AG08395 (cell line): ENCODE measurements at places on chromosomes 5 and 9.

GRCh38 chr9:3367185-3367584, 158.6 kb downstream of the RFX3 start:
- DNase-seq: no peak

- DNase-seq: peak; percentile 47
These were observed 259.5 kb downstream of the EBF1 start for GRCh38 chr5:158840193-158840592.

DNA sequence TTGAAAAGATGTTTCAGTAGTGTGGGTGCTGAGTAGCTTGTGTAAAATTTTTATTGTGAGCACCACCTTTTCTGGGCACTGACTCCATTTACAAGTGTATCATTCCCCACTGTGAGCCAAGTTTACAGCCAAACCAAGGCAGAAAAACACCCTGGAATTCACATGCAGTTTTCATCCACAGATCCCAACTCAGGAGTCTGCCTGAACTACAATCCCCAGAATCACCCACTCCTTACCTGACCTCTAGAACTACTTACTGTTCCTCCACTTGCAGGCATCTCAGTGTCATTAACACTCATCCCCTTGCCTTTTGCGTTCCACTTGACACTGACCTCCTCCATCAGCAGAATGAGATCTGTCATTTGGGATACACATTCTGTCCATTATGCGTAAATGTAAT, 2042.6 kb upstream of the CDH6 start:
- no peak for DNase-seq

GRCh38 chr5:34570143-34570542, 86.0 kb upstream of the RAI14 start:
- DNase-seq: no peak

DNA sequence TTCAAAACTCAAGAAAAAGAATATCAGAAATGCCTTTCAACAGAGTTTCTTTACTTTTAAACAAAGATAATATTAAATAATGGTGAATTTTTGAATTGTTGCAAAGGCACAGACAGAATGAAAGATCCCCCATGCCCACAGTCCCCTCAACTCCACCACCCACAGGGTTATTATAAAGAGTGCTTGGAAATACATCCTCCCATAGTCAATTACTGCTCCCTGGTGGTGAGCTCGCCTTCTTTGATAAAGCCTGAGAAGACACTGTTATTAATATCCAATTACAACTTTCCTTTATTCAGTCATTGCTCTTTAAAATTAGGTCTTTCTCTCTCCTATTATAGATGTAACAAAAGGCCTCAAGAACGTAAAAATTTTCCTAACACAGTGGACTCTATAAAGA, 490.2 kb upstream of the RORB start:
- no peak for DNase-seq

- no peak for DNase-seq
These were observed 9.4 kb downstream of the APTX start for GRCh38 chr9:32991897-32992594.

DNA sequence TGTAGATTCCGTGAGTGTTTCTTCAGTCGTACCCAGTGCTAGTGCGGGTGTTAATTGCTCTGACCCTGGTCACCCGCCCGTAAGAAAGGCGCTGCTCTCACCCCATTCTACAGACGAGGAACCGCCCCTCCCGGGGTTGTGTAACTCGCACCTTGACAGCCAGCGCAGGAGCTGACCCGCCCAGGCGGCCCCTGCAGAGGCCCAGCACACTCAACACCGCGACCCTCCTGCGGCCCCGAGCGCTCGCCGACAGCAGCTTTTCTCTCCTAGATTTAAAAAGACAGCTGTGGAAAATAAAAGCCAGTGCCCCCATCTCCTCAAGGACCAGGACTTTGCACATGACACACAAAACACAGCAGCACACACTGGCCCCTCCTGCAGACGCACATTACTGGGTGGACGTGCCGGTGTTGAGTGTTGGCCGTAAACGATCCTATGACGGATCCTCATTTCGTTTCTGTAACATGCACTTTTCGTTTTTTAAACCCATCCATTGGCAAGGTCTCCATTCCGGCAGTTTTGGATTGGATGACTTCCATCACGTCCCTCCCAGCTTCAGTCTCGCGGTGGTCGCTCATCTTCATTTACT, 22.9 kb downstream of the OR2V2 start:
- no peak for DNase-seq

GRCh38 chr5:37988454-37989046, 148.7 kb upstream of the GDNF start:
- DNase-seq: no peak

- DNase-seq: no peak
These were observed 553.1 kb downstream of the LRRC70 start for GRCh38 chr5:63131626-63132285.

- DNase-seq: peak; percentile 9
These were observed 700 bp downstream of the CDO1 start for GRCh38 chr5:115815693-115816225.

DNA sequence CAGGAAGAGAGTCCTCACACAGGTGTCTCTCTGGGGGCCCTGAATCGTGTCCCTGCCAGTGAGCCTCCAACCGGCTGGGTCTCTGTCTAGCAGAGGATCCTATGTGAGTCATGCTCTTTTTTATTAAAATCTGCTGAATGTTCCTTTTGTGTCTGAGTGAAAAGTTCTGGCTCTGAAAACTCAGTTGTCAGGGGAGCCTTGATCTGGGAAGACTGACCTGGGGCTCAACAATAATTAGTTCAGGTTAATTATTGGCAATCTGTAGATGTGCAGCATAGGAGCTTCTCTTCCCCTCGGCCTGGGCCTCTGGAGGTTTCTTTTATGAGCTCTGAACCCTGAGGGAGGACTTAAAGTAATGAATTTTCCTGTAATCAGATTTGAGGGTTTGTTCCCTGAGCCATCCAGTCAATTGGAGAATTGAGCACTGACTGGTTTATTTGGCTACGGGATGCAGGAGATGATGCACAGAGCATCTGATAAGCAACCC, 45.2 kb downstream of the ALG2 start:
- no peak for DNase-seq

DNA sequence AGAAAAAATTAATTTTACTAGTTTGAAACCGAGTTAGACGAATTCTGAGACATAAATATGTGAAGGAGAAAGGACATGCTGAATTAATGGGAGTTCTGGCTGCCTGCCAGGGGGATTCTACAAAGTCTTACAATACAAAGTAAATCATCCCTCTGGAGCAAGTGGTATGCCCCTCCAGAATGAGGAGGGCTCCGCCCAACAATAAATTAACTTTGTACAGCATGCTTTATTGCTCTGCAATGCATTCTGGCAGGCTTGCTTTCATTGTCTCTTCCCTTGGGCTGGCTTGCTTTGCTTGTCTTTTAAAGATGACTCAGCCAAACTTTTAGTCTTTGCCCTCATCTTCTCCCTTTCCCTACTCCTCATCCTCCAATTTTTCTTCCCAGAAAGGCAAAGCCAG, 11.7 kb upstream of the PCDHB1 start:
- DNase-seq: no peak

GRCh38 chr5:74055486-74056106, 429.6 kb downstream of the ARHGEF28 start:
- no peak for DNase-seq

- DNase-seq: no peak
These were observed 75.7 kb upstream of the FRRS1L start for GRCh38 chr9:109242741-109243140.

DNA sequence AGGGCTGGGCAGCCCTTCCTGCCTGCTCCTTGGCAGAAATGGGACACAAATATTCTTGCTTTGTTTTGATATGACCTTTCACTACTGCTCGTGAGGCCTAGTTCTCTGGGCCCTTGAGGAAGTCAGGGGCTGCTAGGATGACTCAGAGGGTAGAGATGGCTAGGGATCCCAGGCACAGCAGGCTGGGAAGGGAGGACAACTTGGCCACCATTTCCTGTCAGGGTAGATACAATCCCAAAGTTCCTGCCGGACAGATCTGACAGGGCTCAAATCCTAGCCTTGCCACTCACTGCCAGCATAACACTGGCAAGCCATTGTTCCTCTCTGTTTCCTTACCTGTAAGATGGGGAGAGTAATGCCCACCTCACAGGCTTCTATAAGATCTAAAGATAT, 31.7 kb upstream of the MEIKIN start:
- no peak for DNase-seq

- peak; percentile 56 for DNase-seq
These were observed 167.5 kb downstream of the CDK5RAP2 start for GRCh38 chr9:120412425-120412951.

DNA sequence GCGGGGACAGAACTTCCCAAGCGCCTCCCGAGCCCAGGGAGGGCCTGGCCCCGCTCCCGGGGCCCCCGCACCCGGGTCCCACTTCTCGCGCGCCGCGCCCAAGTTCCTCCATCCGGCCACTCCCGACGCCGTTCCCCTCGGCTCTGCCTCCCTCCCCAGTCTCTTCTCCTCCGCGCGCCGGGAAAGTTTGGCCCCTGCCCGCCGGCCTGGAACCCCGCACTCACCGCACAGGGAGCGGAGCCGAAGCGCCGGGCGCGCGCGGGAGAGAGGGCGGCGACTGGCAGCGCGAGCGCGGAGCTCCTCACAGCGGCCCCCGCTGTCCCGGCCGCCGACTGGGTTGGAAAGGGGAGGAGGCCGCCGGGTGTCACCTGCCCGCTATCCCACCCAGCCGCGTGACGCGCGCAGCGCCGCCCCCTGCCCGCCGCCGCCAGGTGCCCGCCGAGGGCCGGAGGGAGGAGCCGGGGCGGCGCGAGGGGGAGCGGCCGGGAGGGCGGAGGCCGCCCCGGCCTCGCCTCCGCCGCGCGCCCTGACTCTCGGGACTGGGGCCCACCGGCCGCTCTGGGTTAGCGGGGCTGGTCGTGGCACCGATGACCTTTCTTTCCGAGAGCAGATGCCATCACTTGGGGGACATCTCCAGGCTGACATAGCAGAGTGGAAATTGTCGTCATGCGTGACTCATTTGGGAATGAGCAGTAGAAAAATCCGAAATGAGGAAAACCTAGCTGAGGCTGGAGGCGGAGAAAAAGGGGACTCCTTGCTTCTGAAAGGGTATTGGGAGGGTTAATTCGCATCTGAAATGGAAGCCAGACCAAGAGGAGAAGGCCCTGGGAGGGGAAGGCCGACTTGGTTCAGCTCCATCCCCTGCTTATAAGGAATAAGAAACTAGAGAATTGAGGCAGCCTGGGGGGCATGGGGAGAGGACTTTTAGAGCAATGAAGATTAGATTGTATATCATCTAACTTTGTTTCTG, at the start of gene ELOVL7:
Gene ELOVL7, minus strand, starts transcription at position 334 of the 970 bp plus-strand sequence. CDS start 56,872 bp downstream, outside the sequence.
- DNase-seq: peak; percentile 31

GRCh38 chr5:107949688-107950341, 279.1 kb upstream of the EFNA5 start:
- no peak for DNase-seq

- DNase-seq: no peak
These were observed 2.2 kb upstream of the PCYOX1L start for GRCh38 chr5:149355688-149356087.

DNA sequence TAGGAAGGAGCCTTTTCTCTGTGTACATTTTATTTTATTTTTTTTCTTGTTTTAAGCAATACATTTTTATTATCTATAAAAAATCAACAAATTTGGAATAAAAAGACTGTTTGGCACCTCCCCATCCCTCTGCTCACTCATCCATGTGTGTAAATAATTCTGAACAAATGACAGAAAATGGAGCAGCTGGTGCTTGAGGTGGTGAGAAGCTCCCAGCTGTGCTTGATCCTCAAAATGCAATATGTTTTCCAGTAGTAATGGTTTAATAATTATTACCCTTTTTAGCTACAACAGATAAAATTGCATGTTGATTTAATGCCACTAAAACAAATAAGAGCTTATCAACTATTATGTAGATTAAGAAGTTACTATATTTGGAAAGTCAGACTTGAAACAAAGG, 132.5 kb downstream of the CDH18 start:
- no peak for DNase-seq

DNA sequence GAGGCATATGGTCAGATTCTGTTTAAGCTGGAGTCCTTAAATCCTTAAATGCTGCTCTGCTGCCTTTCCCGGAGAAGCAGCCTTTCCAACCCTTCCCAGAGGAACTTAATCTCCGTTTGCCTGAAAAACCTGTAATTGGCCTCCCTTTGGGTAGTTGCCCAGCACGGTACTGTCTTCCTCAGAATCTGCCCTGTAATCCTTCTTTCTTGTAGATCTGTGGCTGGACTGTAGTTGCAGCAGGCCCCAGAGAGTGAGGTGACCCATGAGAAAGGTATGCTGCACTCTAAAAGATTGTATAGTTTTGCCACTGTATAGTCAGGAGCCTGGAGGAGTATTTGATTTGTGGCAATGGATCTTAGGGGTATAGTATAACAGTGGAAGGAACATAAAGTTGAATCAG, 11.7 kb downstream of the SPIN1 start:
- DNase-seq: peak; percentile 75

DNA sequence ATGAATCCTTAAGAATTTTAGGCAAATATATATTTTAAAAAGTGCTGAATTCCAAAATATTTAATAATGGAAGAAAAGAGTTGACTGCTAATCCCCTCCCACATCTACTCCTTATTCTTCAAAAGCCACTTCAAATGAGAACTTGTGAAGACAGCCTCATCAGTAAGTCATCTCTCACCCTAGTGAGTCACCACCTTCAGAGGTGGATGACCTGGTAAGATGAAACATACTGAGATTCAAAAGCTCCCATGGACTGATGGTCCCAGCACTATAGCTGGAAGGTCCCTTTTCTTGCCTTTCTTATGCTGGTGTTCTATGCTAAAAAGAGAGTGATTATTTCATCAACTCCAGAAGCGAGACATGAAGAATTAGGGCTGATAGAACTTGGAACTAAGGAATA, 37.8 kb upstream of the SPDL1 start:
- DNase-seq: peak; percentile 35

GRCh38 chr5:37316027-37316426, 54.9 kb downstream of the NUP155 start:
- DNase-seq: no peak

DNA sequence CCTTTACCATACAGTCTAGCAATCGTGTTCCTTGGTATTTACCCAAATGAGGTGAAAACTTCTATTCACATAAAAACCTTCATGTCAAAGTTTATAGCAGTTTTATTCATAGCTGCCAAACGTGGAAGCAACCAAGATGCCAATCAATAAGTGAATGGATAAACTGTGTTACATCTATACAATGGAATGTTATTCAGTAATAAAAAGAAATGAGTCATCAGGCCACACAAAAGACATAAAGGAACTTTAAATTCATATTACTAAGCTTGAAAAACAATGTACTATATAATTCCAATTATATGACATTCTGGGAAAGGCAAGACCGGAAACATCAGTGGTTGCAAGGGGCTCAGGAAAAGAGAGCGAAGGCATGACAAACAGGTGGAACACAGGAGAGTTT, 679.9 kb downstream of the ISL1 start:
- DNase-seq: no peak

GRCh38 chr9:505741-506059, 291.0 kb downstream of the DOCK8 start:
- no peak for DNase-seq
